ENCODE measurements at places on chromosomes 6 and 20.
A peak's percentile ranks its signal among the peaks of the same experiment; 100 is the strongest.

DNA sequence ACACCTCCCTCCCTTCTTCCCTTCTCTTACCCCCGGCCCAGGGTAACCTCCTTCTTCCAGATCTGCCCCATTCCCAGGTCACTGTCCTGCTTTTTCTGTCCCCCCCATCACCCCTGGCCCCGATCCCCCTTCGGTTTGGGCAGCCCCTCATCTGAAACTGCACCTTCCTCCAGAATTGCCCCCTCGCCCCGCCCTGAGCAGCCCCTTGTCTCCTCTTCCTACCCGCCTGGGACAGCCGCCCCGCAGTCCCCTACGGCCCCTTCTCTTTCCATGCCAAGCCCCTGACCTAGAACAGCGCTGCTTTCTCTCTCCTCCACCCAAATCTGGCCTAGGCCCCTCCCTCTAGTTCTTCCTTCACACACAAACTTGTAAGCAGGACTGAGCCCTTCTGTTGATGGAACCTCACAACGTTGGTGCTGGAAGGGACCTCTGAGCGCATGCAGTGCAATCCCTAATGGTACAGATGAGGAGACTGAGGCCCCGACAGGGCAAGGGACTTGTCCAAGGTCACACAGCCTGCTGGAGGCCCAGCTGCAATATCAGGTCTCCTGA lies 630 bp downstream of the PPP2R5D start:
- DNase-seq = peak; percentile 18

DNA sequence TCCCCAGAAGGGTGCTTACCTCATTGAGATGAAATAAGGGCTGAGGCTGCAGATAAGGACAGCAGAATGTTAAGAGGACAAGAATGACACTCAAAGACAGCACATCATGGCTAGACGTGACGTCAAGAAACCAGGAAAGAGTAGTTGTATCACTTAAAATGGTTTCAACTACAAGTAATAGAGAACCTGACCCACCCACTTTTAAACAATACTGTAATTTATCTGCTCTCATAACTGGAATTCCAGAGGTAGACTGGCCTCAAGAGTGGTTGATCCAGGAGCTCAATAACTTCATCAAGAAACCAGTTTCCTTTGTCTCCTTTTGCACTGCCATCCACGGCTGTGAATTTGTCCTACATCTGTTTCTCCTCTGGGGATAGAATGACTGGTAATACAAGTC lies 187.1 kb downstream of the EYA4 start:
- no peak for DNase-seq

DNA sequence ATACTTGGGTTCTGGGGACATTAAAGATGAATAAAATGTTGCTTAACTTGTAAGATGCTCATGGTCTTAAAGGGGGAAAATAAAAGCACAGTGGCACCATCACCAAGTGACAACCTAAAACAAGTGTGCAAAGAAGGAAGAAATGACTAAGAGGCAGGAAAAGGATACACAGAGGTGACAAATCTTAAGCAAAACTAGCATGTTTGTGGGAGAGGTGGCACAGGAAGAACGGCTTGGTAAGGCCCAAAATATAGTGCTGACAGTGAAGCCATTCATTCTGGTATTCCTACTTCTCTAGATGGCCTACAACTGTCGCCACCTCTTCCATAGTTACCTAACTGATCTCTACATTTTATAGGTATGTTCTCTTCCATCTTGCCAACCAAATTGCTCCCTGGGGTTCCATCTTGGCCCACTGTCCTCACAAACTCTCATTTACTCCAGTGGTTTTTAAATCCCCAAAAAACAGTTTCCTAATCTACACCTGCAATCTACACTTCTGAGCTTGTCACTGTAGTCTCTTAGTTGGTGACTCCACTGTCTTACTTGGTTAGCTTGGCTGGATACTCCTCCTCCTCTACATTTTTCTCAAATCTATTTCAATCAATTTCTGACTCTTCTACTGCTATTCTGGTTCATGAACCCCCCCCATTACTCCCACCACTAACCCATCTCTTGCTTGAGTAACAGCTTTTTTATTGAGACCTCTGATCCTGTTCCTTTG lies 33.5 kb downstream of the FAM8A1 start:
- DNase-seq = no peak

GRCh38 chr6:132814716-132815570 lies 574 bp downstream of the RPS12 start:
- no peak for DNase-seq

GRCh38 chr6:144049386-144049785 lies 41.3 kb upstream of the PLAGL1 start:
- DNase-seq = no peak

DNA sequence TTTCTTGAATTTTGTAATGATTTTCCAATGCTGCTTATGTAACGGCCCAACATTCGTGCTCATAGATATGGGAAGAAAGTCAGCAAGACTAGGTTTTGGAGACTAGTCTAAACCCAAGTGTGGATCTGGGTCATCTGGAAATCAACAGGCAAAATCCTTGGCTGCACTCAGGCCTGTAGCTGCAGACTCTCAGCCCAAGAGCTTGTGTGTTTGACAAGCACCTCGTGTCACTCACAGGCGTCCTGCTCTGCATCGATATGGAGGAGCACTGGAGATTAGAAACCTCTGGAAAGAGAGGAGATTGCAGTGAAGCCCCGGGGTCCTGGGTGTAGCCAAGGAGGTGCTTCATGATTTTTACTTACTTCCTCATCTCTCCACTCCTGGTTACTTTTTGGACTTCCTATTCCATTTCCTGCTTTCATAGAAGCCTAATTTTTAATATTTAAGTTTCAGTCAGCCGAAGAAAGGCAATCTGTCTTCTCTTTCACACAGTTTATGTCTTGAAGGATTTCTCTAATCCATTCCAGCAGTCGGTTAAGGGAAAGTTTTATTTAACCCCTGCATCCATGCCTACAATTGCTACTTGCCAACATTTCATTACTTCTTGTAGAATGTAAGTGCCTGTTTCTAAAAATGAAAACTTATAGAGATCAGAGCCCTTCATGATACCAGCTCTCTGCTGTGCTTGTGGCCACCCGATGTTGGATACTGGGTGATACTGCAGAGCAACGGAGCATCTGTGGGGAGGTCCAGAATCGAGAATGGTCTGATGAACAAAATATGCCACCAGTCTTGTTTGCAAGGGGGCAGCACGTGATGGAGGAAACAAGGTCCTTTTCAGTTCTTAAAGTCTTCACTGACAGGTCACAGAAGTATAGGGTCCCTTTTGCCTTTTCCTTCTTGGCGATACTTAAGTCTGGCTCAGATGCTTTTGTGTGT lies 296.3 kb downstream of the QKI start:
- DNase-seq = no peak

GRCh38 chr6:1605893-1606779 lies 3.6 kb upstream of the FOXC1 start:
- no peak for DNase-seq

GRCh38 chr20:845941-846893 lies 12.7 kb downstream of the FAM110A start:
- DNase-seq = peak; percentile 31

DNA sequence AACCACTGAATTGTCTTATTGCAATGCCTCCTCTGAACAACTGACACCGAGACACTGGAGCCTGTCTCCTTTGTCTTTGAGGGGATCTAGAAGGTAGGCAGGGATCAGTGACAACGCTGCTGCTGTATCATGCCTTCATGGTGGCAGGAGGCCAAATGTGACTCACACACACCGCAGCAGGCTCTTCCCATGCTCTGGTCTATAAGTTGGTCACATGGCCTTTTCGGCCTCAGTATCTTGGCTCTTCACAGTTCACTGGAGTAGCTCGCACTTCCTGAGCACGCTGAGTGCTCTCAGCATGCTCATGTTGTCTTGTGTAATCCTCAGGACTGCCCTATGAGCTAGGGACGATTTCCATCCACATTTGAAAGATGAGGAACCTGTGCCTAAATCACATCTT lies 167.4 kb upstream of the PCSK2 start:
- no peak for DNase-seq

DNA sequence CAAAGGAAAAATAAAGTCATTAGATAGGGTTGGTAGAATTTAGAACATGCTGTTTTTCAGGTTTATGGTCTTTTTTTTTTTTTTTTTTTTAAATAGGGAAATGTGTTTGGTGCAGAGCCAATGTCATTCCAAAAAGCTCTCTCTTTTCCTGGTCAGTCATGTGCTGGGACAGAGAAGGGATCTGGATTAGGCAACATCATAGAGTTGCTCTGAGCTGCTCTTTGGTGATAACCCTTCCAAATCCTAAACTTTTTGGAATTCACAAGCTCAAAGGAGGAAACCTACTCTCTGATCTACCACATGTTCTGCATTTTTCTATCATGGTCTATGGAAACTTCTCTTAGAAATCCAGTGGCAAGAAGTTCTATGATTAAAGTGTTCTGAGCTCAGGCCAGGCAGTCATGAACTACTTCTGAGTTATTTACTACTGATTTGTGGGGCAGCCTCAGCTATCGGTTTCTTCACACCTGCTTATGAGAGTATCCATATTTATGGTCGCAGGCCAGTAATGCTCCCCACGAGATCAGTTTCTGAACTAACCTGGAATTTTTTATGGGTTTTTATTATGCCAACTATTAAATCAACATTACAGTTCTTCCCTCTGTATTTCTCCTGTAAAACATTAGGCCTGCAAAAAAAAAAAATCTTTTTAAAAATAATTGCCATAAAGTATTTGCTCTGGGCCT lies 4.8 kb downstream of the EDN1 start:
- no peak for DNase-seq

GRCh38 chr6:158703111-158703836 lies 53.4 kb downstream of the SYTL3 start:
- DNase-seq = no peak

- DNase-seq = no peak
Observed at GRCh38 chr6:22737331-22737730, 168.0 kb downstream of the HDGFL1 start.

DNA sequence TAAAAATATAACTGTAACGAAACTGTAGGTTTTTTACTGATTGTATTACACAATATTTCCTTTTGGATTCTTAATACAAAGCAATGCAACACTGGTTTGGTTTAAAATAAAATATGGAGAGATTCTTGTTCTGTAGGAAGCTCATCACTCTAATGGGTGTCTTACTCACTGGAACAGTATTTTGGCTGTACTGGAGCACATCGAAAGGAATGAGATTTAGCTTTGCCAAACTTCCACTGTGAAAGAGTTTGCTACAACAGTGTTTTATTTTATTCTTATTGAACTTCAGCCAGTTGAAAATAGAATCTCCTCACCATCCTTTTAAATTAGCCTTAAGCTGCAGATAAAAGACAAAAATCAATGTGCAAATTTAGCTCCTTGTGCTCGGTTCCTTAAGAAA lies 230.7 kb upstream of the QKI start:
- DNase-seq = no peak

DNA sequence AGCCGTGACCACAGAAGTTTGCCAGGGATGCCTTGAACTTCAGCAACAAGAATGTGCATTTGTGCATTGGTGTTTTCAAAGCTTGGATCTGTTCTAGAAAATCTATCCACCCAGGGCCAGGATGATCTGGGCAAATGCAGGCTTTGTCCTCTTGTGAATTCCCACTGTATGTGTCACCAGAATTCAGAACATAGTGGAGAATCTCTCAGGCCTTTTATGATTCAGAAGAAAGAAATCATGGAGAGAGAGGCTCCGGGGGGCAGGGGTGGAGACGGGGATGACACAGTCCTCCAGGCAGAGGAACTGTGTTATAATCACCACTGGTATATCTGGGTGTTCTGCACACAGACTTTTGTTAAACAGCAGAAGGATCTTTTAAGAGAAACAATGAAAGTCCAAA lies 304.1 kb downstream of the CDH4 start:
- DNase-seq = no peak

DNA sequence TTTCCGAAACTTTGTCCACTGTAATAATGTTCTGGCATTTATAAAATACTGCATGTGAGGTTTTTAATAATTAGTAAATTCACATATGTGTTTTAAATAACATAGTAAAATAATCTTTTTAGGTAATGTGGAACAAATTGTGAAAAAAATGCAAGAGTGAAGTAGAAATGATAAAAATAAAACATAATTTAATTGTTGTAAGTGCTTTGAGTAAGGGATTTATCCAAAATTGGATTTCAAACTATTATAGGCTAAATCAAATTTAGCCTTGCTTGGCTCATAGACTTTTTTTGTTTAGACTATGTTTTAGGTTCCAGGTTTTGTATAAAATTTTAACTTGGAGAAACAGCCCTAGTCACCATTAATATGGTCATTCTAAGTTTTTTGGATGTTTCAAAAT lies 1029.5 kb downstream of the PHF3 start:
- no peak for DNase-seq

- no peak for DNase-seq
Observed at GRCh38 chr6:151448623-151449022, 3.3 kb downstream of the RMND1 start.

GRCh38 chr6:167669870-167670802 lies 156.6 kb upstream of the AFDN start:
- no peak for DNase-seq

- no peak for DNase-seq
Observed at GRCh38 chr6:79818471-79818870, 128.9 kb downstream of the ELOVL4 start.

- peak; percentile 84 for DNase-seq
Observed at GRCh38 chr20:8131598-8132483, at the start of gene PLCB1. TSS of gene PLCB1 (plus strand) at chr20:8132266. CDS start at chr20:8132652, 386 bp downstream.

DNA sequence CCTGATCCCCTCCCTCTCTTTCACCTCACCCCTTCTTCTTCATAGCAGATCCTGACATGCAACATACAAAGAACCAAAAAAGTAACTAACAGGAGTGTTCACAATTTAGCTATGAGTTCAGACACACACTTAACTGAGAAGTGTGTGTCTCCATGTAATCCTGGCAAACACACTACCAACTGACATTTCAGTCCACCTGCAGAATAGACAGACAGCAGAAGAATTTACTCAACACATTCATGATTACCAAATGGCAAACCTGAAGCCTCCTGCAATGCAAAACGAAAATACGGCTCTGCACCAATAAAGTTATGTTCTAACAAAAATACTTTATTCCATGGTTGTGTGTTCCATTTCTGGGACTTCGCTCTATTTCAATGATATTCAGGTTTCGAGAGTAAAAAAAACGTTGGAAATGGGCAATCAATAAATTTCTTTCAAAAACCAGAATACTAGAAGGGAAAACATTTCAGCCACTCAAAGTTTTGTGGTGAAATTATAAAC lies 2.6 kb downstream of the BACH2 start:
- DNase-seq = no peak

DNA sequence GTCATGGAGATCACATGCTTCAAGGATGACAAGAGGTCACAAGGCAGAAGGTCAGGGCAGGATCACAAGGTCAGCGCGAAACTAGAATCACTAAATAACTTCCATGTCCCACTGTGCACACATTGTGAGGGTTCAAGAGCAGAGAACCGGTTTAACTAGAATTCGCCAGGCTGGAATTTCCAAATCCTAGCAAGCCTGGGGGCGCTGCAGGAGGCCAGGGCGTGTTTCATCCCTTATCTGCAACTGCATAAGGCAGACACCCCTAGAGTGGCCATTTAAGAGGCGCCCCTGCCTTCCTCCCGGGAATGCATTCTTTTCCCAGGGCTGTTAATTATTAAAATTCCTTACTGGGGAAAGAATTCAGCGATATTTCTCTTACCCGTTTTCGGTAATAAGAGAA lies 40.2 kb upstream of the SLC22A1 start:
- no peak for DNase-seq

Measured in activated naive CD8-positive, alpha-beta T cell treated with anti-CD3 and anti-CD28 coated beads, Interleukin-2, amount 50 U/mL, for 24 hours (primary cell).